Stimulated activated CD4-positive, alpha-beta T cell treated with anti-CD3 and anti-CD28 coated beads, Interleukin-1b, Interleukin-23, amount 100 ng/mL, for 48 hours (primary cell): ENCODE measurements at places on chromosomes 5 and 9.

DNA sequence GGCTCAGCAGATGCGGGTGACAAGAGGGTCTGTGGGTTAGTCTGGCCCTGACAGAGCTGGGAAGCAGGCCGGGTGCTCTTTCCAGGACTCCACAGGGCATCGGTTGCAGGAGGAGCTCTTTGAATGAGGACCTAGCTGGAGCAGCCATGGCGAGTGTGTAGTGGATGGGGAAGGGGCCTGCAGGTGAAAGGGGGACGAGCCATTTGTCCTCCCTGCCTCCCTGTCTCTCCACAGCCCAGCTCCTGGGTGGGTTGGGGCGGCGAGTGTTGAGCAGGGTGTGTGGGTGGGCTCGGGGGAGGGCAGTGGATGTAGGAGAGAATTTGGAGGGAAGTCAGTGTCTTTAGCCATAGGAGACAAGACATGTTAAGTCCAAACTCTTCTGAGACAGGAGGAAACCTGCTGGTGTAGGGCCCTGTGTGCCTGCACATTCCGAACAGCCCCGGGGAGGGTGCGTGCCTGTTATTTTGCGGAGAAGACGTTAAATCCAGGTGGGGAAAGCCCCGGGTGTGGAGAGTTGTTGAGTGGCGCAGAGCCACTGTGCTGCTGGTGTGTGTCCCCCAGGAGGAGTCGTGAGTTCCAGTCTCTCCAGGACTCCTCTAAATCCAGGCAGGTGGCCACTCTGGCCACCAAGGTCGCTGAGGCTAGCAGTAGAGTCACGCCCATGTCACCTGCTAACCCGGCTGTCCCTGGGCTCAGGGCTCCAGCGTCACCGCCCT, 73.6 kb downstream of the PSMB7 start:
- DNase-seq, result no peak

GRCh38 chr5:142816531-142817430, 46.6 kb downstream of the ARHGAP26 start:
- DNase-seq, result peak; percentile 31

- no peak for DNase-seq
Measured at GRCh38 chr9:116144038-116144437, 9.6 kb upstream of the PAPPA start.

DNA sequence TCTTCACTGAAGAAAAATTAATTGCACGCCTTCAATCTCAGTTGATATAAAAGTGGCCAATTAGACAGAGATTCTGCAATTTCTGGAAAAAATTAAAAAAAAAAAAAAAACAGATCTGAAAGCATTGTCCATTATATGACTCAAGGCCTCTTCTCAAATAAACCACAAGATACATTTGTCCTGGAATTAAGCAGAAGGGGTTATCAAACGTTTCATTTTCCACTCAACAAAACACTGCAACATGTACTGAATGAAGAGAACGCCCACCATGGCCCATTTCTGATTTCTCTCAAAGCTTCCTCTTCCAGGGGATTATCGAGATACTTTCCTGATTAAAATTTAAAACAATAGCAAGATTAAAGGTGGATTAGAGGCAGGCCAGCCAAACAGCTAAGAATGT, 5.8 kb upstream of the PAPPA start:
- no peak for DNase-seq

DNA sequence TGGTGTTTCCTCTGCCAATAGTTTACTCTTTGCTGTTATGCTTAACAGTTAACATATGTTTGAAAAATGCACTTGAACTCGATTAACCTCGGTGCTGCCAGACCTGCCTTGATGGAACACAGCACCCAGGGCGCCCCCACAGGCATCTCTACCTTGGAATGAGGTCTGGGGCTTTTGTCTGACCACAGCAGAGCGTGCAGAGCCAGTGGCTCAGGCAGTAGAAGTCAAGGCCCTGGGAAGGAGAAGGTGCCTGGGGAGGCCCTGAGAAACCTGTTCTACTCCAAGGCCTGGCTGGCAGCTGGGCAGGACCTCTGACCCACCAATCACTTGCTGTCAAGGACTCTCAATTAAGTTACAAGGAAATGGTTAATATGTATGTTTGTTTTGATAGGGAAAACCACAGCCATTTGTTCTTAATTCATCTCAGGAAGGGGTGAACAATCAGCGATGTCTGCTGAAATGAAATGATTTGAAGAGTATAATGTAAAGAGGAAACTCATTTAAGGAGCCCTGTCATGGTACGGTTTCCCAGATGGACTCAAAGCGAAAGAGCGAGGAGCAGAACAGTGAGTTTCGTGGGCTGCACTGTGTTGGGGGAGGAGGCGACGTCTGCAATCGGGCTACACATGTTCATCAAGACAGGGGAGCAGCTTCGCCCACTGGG, 21.9 kb downstream of the MACROH2A1 start:
- DNase-seq, result peak; percentile 56

DNA sequence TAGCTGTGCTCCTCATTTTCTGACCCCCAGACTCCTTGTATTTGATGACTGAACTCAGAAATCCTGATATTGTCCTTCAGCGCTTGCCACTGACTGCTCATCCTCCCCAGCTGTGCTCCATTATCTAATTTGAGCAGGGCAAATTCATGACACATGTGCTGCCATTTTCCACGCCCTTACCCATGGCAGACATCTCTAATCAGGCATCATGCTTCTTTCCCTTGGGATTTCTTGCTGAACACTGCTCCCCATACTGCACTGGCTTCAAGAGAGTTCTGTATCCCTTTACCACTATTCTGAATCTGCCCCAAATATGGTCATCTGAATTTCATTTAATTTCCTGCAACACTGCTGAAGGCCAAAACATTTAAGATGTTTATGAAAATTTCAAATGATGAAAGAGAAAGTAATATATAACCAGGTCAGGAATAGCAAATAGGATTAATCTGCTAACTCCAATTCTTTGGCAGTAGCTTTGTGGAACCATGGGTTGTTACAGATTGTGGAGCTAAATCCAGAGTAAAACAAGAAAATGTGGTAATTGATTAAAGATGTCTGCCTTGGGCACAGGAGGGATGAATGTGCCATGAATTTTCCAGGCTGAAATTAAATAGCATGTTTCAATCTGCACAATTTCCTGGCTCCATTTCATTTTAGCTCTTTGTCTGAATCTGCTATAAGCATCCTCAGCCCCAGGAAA, 93.6 kb downstream of the CYFIP2 start:
- DNase-seq, result no peak

DNA sequence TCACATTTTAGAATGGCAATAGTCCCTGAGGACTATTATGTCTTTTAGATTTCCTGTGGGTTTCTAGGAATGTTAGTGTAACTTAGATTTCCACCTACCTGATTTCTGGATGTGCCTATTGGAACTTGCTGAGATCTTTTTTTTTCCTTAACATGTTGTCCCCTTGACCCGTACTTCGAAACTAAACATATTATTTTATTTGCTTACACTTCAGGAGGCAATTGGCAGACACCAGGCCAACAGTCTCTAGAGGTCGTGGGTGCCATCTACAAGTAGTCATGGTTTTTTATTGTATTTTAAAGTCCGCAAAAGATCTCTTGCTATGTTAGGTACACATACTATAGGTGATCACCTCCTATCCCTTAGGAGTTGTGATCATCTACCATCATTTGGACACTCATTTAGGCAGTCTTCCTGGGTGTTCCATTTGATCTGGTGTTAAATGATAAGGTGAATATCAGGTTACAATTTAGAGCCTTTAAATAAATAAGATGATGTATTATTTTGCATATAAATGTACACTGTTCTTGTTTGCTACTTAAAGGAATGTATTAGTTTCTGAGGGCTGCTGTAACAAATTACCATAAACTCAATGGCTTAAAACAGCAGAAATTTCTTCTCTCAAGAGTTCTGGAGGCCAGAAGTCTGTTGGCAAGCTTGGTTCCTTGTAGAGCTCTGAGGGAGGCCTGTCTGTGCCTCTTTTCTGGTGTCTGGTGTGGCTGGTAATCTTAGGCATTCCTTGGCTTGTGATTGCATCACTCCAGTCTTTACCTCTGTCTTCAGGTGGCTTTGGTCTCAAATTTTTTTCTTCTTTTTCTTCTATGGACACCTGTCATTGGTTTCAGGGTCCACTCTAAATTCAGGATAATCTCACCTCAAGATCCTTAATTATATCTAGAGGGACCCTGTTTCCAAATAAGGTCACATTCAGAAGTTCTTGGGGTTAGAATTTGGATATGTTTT, 64.8 kb downstream of the ZCCHC7 start:
- no peak for DNase-seq
